Panc1 (cell line): ENCODE measurements at places on chromosomes 2 and 18.

- DNase-seq: no peak
Observed at GRCh38 chr18:10086458-10087210, 172.8 kb downstream of the VAPA start.

GRCh38 chr2:203814661-203815540 is 52.7 kb upstream of the CTLA4 start:
- DNase-seq: peak; percentile 47

GRCh38 chr2:223585666-223586065 is 16.5 kb downstream of the SCG2 start:
- DNase-seq: no peak

DNA sequence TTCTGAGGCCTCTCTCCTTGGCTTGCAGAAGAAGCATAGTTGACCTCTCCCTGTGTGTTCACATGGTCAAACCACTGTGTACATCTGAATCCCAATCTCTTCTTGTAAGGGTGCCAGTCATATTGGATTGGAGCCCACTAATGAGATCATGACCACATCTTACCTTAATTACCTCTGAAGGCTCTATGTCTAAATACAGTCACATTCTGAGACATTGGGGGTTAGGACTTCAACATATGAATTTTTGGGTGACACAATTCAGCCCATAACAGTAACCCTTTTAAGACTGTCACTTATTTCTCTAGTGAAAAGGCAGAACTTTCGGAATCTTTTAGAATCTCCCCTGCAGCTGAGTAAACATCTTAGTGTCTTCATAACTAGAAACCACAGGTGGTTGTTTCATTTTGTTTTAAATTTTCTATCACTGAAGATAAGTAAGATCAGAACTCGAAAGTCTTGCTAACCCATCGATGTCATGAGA is 33.3 kb downstream of the BMP10 start:
- DNase-seq: no peak

GRCh38 chr2:42513252-42513918 is 19.6 kb upstream of the KCNG3 start:
- no peak for DNase-seq

- no peak for DNase-seq
Observed at GRCh38 chr2:176582176-176582575, 312.9 kb downstream of the MTX2 start.

- DNase-seq: no peak
Observed at GRCh38 chr2:98478907-98479306, 34.2 kb downstream of the INPP4A start.

- DNase-seq: peak; percentile 7
Observed at GRCh38 chr18:34767601-34768027, 57.5 kb downstream of the DTNA start.

DNA sequence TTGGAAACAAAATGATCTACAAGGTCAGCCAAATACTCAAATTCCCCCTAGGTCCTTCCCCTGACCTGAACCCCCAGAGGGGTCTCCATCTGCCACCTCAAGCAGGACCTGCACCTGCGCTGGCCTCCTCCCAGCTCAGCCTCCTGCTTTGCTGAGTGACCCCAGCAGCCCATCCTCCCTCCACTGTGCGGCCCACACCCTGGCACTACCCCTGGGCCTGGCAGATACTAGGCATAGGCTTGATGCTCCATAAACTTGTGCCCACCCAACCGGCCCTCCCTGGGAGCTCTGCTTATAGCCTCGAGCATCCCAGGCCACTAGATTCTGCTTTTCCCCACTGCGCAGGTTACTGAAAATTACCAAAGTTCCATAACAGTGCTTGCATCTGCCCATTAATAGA is 156.2 kb downstream of the HDAC4 start:
- DNase-seq: no peak

DNA sequence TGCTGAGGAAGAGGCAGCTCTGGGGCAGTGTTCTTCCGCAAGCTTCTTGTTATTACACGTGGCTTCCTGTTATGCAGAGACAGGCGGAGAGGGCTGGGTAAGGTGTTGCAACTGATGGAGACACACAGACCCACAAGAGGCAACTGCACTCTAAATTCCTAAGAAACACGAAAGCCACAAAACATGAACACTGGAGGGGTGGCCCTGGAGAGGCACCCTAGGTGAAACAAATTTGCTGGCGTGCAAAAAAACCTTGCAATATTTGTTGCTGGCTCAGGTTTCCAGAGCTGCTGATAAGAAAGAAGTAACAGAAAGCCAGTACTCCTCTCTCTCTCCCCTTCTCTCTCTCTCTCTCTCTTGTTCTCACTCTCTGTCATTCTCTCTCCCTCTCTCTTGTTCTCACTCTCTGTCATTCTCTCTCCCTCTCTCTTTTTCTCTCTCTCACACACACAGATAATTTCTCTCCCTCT is 31.8 kb downstream of the ARHGAP25 start:
- DNase-seq: no peak

GRCh38 chr2:73282924-73283544 is 1.2 kb downstream of the FBXO41 start:
- DNase-seq: no peak

- no peak for DNase-seq
Observed at GRCh38 chr2:96320728-96321622, 4.1 kb upstream of the ITPRIPL1 start.
